ENCODE measurements at places on chromosomes 5 and 9. TPM values are rescaled to one million over a fixed set of nuclear protein-coding genes. Genes with fewer than 3 reads are reported as not detected.

DNA sequence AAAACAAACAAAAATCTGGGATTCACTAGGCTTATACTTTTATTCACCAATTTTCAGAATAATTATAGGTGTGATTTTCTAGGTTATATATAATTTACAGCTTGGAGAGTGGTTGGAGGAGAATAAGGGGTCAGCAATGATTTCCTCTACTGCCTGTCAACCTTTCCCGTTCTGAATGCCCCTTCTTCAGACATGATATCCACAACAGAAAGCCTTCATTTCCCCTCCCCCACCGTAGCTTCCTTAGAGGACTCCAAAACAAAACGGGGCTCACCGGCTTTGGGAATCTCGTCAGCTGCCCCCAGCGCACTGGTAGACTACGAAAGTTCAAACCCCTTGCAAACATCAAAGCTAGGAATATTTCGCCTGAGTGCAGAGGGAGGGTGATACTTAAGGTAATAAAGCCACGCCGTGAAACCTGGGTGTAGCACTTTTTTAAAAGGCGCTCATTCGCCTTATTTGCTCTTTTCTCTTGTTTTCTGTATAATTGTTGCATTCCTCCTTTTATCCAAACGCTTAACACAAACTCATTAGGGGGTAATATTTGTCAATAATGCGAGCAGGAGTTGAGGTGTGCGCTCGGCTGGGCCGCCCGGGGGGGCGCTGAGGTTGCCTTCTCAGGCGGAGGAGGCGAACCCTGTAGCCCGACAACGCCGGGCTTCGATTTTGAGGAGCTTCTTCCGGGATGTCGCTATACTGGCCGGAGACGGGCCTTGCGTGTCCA lies 2.4 kb downstream of the OTP start:
- DNase-seq = no peak
- no peak overlapping the region for H3K27ac ChIP-seq
- peaks cover 4% of the 10 kb centered on the region for H3K36me3 ChIP-seq
- H3K27me3 ChIP-seq = peaks cover 99% of the 10 kb centered on the region

GRCh38 chr5:99331061-99331460 lies 402.3 kb upstream of the CHD1 start:
- no peak for DNase-seq
- H3K36me3 ChIP-seq = no peaks in the 10 kb centered on the region
- H3K27me3 ChIP-seq = no peaks in the 10 kb centered on the region
- no peak overlapping the region for H3K4me3 ChIP-seq

DNA sequence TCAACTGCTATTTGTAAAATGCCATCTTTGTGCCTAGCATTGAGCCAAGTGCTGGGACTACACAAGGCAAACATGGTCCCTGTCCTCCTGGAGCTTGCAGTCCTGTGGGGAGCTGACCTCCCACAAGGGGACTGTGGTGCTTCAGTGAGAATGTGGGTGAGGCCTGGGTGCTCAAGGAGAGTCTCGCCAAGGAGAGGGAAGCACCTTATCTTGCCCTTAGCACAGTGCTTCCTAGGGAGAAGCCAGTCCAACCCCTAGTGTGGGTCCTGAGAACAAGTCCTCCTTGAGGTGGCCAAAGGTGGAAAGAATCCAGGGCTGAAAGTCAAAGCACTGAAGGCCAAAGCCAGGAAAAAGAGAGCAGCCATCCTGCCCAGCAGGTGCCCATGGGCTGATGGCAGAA lies 31.1 kb upstream of the MVB12B start:
- H3K27ac ChIP-seq = peak overlapping the region; percentile 62
- no peaks in the 10 kb centered on the region for H3K27me3 ChIP-seq
- H3K4me3 ChIP-seq = no peak overlapping the region
- H3K4me1 ChIP-seq = peaks cover 11% of the 10 kb centered on the region
- DNase-seq = no peak

Gene ZNF462
- 195 TPM for total RNA-seq

- DNase-seq = peak; percentile 19
- H3K36me3 ChIP-seq = no peaks in the 10 kb centered on the region
- H3K4me3 ChIP-seq = no peak overlapping the region
- H3K4me1 ChIP-seq = no peaks in the 10 kb centered on the region
- H3K27ac ChIP-seq = no peak overlapping the region
- no peaks in the 10 kb centered on the region for H3K27me3 ChIP-seq
Measured at GRCh38 chr5:86917117-86917579, 299.4 kb downstream of the COX7C start.
